Metanephros (tissue), 2 donors: ENCODE measurements at places on chromosomes 4 and X. TPM values are rescaled to one million over a fixed set of nuclear protein-coding genes. Genes with fewer than 3 reads are reported as not detected.

Gene HTR2C
- total RNA-seq, result 0.41 TPM

Gene MAML3
- total RNA-seq, result 15.5 TPM

Gene BEX2
- total RNA-seq, result 29.8 TPM

Gene SPACA5B
- not detected for total RNA-seq

Gene RIPPLY1
- total RNA-seq, result 1.3 TPM

Gene MAB21L2
- not detected for total RNA-seq

Gene SPANXA1
- not detected for total RNA-seq

Gene AGTR2
- total RNA-seq, result 93.5 TPM

Gene EDNRA
- total RNA-seq, result 56.5 TPM

Gene AFF2
- 6.1 TPM for total RNA-seq

Gene L1CAM
- total RNA-seq, result 38.7 TPM

Gene MAGIX
- 9.5 TPM for total RNA-seq

Gene PWWP3B
- total RNA-seq, result 6.9 TPM

Gene ANXA3
- total RNA-seq, result 47.5 TPM

Gene MBNL3
- 36.6 TPM for total RNA-seq

Gene ITGB1BP2
- 16.9 TPM for total RNA-seq

Gene TCEAL2
- total RNA-seq, result 1.8 TPM

Gene LRIT3
- 0.47 TPM for total RNA-seq

Gene SLITRK4
- total RNA-seq, result 12.3 TPM
